Brain pericyte (primary cell): ENCODE measurements at places on chromosomes 3 and 15.

- DNase-seq = no peak
Measured at GRCh38 chr15:77446840-77447390, 26.2 kb downstream of the HMG20A start.

- no peak for DNase-seq
Measured at GRCh38 chr3:170553788-170554757, 31.8 kb downstream of the SLC7A14 start.

GRCh38 chr3:71304684-71305083, 278.8 kb downstream of the FOXP1 start:
- DNase-seq = no peak

- DNase-seq = no peak
Measured at GRCh38 chr15:72787526-72787925, 4.0 kb upstream of the ADPGK start.

DNA sequence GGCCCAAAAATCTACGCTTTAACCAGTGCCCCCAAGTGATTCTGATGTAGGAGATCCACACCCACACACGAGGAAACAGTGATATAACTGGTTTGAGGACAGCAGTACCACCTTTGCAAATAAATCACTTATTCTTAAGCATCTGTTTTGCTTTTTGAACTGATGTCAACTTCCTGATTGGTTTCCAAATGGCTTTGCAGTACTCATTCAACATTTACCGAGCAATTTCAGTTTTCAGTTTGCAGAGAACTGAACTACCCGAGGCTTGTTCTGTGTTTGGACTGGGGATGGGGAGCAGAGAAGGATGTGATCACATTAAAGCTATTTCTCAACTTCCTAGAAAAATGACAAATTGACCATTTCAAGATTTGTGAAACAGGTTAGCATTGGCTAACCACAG, 1.1 kb upstream of the GYG1 start:
- DNase-seq = no peak

DNA sequence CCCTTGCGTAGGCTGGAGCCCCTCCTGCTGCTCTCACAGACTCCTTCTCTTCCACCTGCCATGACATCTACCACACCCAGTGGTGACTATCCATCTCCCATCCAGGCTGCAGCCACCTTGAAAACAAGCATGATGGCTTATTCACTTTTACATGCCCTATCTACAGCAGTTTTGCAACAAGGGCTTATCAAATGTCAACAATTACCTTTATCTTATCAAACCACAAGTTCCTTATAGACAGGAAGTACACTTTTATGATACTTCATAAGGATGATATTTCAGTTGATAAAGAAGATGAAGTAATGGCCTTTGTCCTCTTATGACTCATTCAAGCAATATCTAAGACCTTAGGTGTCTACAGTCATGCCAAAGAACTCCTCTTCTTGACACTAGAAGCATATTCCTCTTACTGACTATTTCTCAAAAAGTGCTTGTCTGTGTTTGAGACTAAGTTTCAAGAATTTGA, 125.3 kb upstream of the SPRED1 start:
- DNase-seq = no peak

GRCh38 chr15:63264688-63265293, 12.6 kb upstream of the APH1B start:
- no peak for DNase-seq

DNA sequence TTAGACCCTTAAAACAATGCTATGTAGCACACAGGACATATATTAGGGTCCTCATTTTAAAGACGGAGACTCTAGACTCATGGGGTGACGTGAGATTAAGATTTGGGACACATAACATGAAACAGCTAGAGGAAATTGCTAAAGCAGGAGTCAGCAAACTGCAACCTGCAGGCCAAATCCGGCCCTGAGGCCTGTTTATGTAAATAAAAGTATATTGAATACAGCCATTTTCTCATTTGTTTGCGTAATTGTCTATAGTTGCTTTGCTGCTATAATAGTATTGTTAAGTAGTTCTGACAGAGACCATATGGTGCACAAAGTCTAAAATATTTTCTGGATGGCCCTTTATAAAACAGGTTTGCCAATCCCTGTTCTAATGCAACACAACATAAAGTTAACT, 115.5 kb downstream of the TMCO5A start:
- DNase-seq = no peak

- DNase-seq = no peak
Measured at GRCh38 chr15:71275566-71276335, 160.5 kb downstream of the THSD4 start.

DNA sequence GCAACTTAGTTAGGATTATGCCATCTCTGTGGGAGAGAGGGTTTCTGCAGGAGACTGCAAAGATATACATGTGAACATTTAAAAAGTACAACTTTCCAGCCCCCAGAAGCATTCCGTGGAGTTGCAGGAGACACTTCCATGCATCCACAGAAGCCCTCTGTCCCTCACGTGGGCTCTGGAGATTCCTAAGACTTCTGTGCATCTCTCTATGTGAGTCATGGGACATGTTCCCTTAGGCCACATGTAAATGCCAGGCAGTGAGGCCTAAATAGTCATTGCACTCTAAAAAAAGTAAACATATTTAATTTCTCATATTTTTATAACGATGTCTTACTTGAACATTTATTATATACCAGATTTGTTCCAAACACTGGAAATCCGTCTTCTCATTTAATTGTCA, 126.5 kb upstream of the ROPN1 start:
- DNase-seq = no peak

- no peak for DNase-seq
Measured at GRCh38 chr15:77380033-77380432, 39.9 kb downstream of the PEAK1 start.

DNA sequence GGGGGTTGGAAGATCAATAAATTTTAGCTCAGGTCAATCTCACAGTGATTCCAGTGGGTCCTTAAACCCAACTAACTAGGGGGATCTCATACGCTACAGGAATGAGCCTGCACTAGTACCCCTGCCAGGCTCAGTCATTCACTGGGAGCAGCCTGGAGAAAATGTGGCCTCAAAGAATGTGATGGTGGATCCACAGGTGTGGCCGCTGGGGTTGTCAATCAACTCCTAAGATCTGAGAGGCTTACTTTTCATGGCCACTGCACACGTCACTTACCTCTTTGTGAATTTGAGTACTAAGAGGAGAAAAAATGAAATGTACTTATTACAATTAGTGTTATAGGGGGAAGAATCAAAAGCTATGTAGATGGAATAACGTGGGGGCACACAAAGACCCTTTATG, 17.5 kb upstream of the FNDC3B start:
- DNase-seq = no peak

- no peak for DNase-seq
Measured at GRCh38 chr15:53576841-53577240, 182.6 kb downstream of the WDR72 start.

- DNase-seq = no peak
Measured at GRCh38 chr3:154602241-154602640, 172.3 kb upstream of the GPR149 start.

- no peak for DNase-seq
Measured at GRCh38 chr15:32849769-32850668, 132.2 kb downstream of the GREM1 start.

- DNase-seq = no peak
Measured at GRCh38 chr3:147407498-147408187, 1.3 kb upstream of the ZIC4 start.

DNA sequence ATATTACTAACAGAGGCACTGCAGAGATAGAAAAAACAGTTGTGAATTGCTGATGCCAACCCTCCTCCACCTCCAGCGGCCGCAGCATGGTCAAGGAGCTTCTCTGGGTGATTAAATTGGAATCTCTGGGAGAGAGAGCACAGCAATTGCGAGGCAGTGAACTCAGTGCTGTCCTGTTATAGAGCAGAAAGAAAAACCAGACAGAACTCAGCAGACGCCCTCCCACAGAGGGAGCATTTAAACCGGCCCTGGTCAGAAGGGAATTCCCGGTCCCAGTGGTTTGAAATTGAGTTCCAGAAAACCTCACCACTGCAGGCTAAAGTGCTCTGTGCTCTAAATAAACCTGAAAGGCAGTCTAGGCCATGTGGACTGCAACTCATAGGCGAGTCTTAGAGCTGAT, 175.4 kb downstream of the SQOR start:
- DNase-seq = no peak

GRCh38 chr3:112736386-112736785, 95.4 kb upstream of the CCDC80 start:
- DNase-seq = no peak

DNA sequence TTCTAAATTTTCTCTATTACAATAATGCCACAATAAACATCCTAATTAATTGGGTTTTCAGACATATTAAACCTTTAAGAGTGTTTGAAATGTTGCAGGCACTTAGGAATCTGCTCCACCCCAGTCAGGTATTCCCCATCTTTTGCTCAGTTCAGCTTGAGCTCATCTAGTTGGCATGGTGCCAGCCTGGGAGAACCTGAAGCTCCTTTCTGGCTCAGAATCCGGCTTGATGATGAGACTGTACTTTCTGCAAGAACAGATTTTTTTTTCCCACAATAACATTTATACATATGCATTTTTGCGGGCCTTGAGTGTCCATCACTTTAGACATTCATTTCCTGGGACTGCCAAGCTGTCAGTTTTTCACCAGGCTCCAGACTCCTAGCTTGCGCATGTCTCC, 7.7 kb upstream of the OXSR1 start:
- no peak for DNase-seq

GRCh38 chr15:52710050-52710707, 31.0 kb upstream of the ATOSA start:
- DNase-seq = no peak

DNA sequence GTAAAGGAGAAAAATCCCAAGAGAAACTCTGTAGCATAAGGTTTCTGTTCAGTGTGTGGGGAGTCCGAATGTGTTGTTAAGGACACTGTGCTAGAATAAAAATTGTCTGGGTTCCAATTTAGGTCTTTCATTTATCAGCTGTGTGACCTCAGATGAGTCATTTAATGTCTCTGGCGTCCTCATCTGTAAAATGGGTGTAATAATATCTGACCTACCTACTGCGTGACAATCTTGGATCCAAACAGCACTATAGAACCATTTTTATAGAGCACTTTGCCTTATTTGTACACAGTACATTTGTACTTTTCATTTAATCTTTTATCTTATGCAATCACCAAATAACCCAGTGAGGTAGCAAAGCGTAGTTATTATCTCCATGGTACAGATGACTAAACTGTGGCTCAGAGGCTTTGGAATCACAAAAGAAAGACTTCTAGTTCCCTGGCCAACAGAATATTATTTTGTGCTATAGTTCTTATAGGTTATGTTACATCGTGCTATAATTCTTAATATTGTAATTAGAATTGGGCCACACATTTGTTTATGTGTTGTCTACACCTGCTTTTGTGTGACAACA, 46.6 kb upstream of the TNIK start:
- no peak for DNase-seq

GRCh38 chr3:153961494-153961893, 159.7 kb upstream of the ARHGEF26 start:
- no peak for DNase-seq

DNA sequence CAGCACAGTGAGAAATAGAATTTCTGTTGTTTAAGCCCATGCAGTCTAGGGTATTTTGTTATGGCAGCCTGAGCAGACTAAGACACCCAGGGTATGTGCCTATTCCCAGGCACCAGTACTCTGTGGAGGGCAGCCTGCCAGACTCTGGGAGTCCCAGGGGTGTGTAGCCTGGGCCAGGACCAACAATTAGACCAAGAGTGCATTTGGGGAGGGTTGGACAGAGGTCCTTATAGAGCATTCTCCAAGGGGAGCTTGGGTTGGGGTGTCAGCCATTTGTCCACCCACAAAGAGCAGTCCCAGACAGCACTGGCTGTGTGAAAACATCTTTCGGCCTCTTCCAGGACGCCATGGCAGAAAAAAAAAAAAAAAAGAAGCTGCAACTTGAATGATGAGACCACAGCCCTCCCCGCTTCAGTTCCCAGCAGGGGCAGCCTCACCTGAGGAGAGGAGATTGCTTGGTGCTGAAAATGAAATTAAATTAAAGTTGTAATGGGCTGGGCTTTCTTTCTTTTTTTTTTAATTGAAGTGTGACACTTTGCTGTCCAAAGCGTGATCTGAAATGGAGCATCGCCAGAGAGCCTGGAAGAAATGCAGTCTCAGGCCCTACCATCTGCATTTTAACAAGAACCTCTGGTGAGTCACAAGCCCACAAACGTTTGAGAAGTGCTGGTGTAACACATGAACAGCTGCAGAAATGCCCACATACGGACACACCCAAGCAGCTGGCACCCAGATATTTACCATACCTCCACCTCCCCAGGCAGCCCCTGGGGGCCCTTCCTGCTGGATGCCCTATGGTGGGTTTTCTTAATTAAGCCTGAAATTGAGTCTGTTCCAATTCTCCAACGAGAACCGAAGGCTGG, 21.3 kb upstream of the CAV3 start:
- DNase-seq = no peak

GRCh38 chr15:35150361-35150760, 65.3 kb upstream of the NANOGP8 start:
- no peak for DNase-seq
